ENCODE measurements at places on chromosomes 5 and 9.

GRCh38 chr5:143752165-143752850 is 59.7 kb upstream of the HMHB1 start:
- DNase-seq: no peak

- DNase-seq: no peak
These were observed 228.8 kb downstream of the SMARCA2 start for GRCh38 chr9:2243666-2244555.

DNA sequence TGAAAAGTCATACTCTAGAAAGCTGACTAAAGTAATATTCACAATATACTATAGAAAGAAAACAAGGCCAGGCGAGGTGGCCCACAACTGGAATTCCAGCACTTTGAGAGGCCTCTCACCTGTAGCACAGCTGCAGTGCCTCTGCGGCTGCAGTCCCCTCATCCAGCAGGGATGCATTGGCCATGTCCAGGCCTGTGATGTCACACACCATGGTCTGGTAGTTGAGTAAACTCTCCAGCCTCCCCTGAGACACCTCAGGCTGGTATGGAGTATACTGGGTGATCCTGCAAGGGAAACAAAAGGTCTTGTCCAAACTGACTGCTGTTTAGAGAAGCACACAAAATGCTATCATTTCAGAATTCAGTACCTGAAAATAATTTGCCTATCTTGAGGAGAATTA is 35.5 kb downstream of the GLDC start:
- no peak for DNase-seq

DNA sequence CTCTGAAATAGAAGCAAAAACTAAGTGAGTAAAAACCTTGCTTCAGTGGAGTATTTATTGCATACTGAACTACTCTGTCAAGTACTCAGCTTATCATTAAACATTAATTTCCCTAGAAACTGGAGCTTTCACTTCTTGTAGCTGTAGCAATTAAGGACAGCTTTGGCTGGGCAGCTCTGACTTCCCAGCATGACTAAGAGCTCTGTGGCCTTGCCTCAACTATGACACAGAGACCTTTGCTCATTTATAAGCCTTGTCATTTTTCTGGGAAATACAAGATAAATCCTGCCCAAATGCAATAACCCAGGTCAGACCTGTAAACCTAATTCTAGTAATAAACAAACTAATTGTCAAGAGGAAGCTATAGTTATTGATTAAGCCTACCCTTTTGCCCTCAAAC is 65.4 kb upstream of the STK32A start:
- DNase-seq: no peak

GRCh38 chr9:21889673-21890072 is 87.2 kb downstream of the MTAP start:
- DNase-seq: no peak

Measured in activated CD4-positive, alpha-beta T cell treated with anti-CD3 and anti-CD28 coated beads, Interleukin-2, amount 50 U/mL, for 24 hours (primary cell).